Skeletal muscle cell (primary cell): ENCODE measurements at places on chromosomes 6 and 20.

DNA sequence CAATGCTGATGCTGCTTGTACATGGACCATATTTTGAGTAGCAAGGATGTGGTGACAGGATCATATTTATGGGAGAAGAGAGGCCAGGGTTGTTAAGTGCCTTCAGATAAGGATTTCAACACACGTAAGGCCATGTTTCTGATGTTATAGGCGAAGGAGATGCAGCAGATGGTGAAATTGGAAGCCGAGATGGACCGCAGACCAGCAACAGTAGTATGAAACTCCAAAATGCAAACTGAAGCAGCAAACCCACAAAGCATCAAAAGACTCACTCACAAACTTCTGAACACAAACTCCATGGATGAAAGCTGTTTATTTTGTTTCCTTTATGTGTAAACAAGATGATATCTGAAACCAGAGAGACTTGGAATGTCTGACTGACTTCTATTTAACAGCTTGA lies 35.6 kb upstream of the LAMP5 start:
- DNase-seq: no peak

DNA sequence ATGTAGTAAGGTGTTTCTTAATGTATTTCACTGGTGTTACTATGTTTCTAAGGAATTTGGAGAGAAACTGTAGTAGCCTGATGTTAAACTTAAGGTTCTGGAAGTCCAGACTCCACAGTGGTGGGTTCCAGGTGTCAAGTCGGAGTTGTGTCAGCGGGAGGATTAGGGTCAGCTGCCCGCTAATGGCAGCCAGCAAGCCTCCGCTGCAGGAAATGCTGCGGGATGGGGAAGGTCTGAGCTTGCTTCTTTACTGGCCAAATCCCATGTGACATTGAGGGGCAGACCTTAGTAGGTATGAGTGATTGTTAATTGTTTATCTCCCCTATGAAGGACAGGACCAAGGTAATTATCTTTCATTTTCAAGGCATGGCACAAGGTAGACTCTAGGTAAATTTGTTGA lies 3.7 kb upstream of the ARID1B start:
- DNase-seq: no peak

DNA sequence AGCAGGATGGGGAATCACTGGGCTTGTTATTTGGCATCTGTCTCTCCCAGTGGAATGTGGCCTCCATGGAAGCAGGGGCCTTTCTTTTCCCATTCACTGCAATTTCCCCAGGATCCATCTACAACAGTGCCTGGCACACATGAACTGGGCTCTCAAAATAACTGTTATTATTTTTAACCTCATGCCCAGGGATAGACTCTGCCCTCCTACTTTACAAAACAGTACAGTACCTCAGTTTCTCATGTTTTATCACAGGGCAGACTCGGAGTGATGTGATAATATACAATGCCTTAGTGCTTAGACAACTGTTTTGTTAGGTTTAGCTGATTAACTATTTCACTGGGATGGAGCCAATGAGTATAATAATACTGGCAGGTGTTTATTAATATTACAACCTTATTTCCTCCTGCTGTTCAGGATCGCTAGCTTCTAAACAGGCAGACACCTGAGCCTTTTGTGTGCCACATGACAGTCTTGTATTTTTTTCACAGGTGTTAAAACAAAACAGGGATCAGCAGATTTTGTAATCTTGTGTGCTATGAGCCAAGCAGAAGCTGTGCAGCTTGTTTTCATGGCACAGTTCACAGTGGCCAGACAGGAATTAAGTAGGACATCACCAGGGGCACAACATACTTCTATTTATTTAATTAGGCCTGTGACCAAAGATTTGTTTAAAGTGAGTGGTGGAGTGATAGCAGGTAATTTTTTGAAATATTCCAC lies 157.7 kb upstream of the EYA4 start:
- no peak for DNase-seq

DNA sequence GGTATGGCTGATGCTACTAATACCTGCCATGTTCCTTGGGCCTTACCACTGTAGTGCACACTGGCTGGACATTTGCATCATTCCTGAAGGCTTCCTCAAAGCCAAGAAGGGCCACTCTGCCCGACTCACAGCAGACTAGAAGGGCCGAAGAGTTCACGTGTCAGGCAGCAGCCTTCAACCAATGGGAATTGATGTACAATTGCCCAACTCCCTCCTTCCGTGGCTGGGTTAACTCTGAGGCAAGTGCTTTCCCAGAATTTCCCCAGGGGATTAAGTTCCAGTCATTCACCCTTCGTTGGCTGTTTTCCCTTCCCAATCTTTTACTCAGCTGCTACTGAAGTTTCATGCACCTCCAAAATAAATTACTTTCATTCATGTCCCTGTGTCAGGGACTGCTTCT lies 29.8 kb downstream of the PSMB9 start:
- peak; percentile 63 for DNase-seq

- no peak for DNase-seq
Measured at GRCh38 chr6:35260591-35261570, 1.3 kb downstream of the ZNF76 start.

DNA sequence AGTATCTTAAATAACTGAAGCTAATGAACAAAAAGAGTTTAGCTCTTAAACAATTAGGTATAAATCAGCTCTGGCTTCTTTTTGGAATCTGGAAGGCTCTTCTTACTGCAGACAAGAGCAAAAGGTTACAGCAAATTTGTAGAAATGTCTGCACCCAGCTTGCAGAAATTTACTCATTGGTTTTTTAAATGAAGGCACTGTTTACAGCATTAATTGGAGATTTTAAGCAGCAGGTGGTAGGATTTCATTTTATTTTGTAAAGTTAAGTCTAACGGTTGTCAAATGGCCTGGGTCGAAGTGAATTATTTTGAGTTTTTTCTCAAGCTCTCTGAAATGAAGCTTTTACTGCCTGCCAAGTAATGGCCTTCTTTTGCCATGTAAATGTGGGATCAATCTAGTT lies 102.1 kb downstream of the NRSN1 start:
- DNase-seq: no peak

- DNase-seq: no peak
Measured at GRCh38 chr6:166693880-166694279, 66.8 kb upstream of the RPS6KA2 start.

- no peak for DNase-seq
Measured at GRCh38 chr20:38840894-38841470, 35.5 kb downstream of the PPP1R16B start.

DNA sequence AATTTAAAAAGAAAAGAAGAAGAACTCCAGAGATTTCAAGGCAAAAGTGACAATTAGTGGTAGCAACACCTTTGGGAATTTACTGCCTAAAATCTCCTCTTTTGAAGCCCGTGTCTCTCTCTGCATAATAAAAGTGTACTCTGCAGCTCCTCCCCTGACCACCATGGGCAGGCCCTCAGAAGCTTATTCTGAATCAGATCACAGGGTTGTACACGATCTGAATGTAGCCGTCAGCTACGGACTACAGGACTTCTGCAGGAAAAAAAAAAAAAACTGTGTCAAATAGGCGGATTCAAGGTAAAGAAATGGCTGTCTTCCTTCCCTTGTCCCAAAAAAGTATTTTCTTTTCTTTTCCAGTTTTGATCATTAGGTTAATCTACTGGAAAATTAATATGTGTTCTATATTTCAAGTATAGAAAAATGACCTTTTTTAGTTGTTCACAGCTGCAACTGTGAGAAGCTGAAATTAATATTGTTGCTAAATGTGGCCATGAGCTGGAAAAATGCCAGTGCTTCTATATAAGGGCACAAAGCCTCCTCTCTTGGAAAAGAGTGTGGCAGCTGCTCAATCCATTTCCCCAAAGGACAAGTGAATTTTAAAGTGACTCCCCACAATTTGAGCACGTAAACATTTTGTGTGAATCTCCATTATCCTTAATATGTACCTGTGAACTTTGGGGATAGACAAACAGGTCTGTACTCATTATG lies 397.4 kb downstream of the C6orf118 start:
- DNase-seq: no peak

DNA sequence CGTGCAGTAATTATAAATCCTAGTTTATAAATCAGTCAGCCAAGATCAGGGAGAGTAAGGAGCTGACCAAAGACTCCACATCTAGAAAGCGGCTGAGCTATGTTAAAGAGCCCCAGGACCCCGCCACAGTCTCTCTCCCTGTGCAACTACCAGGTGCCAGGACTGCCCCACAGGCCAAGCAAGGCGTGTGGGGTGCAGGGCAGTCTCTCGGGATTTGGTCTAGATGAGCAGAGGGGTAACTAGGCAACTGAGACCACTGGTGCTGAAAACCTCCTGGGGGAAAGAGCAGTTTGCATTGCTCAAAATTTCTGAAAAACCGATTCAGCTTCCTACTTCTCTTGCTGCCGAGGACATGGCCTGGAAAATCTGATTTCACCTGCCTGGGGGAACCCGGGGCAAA lies 10.4 kb downstream of the PMEPA1 start:
- DNase-seq: no peak

GRCh38 chr6:28269492-28269891 lies 2.5 kb downstream of the ZSCAN26 start:
- DNase-seq: peak; percentile 67

DNA sequence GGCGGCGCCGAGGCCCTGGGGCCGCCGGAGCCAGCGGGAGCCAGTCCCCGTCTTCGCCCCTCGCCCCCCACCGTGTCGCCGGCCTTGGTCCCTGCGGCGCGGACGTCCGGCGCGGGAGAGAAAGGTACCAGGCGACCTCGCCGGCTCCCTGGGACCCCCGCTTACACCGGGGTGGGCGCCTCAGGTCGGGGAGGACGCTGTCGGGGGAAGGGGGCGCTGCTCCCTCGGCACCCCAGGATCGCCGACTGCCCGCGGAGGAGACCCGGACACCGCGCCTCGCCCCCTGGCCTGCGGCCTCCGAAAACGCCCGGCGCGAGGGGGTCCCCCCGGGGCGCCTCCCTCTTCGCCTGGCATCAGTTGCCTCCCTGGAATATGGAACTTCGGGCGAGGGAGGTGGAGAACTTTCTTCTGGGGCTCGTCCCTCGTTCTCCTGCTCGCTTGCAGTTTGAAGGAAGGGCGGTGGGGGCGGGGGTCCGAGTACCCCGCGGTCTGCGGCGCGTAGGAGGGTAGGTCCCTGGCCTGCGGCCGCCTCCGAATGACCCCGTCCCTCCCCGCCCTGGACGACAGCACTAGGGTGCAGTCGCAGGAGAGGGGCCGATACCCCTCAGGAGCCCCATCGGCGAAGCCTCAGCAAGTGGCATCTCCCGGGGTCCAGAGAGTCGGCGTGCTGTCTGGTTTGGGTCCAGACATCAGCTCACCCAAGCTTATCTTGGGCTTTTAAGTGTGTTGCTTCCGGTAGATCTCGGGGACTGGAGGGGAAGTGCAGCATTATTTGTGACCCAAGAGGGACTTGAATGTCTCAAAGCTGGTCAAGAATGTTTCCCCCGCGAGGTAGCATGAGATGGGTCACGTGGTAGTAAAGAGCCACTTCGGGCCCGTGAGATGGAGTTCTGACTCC lies 549 bp downstream of the ANKRD6 start:
- DNase-seq: no peak

- DNase-seq: no peak
Measured at GRCh38 chr6:41536795-41537758, 9.1 kb upstream of the FOXP4 start.

GRCh38 chr6:108541843-108542759 lies 18.6 kb upstream of the FOXO3 start:
- no peak for DNase-seq
